ENCODE measurements at places on chromosomes 6 and 20.

DNA sequence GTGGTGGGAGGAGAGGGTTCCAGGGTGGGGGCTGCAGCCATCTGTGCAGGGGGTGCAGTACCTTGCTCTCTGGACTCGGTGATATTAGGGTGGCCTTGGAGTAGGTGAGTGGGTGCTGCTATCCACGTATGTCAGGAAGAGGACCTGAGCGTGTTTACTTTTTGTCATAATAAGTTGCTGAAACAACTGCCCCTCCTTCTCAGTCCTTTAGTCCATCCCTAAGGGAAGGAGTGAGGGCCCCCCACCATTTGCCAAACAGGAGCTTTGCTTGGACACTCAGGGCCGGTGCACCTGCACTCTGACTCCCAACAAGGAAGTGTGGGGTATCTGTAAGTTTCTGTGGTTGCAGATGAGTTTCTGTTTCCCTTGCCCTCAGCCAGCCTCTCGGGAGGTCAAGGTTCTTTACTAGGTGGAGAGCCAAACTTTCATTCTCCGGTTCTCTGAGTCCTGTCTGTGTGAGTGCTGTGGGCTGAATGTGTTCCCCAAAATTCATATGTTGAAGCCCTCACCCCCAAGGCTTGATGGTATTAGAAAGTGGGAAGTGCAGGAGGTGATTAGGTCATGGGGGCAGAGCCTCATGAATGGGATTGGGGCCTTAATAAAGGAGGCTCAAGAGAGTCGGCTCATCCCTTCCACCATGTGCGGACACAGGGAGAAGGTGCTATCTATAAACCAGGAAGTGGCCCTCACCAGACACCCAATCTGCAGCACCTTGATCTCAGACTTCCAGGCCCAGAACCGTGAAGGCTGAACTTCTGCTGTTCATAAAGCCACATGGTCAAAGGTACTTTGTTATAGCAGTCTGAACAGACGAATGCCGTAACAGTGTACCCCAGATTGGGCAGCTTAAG is 19.6 kb upstream of the CCR6 start:
- DNase-seq = no peak

GRCh38 chr6:46265373-46265772 is 94.6 kb upstream of the ENPP5 start:
- DNase-seq = no peak

GRCh38 chr6:147244832-147245231 is 40.6 kb downstream of the STXBP5 start:
- no peak for DNase-seq

GRCh38 chr6:109877028-109878004 is 100.8 kb upstream of the GPR6 start:
- no peak for DNase-seq

GRCh38 chr20:11716239-11716944 is 201.3 kb upstream of the BTBD3 start:
- no peak for DNase-seq

DNA sequence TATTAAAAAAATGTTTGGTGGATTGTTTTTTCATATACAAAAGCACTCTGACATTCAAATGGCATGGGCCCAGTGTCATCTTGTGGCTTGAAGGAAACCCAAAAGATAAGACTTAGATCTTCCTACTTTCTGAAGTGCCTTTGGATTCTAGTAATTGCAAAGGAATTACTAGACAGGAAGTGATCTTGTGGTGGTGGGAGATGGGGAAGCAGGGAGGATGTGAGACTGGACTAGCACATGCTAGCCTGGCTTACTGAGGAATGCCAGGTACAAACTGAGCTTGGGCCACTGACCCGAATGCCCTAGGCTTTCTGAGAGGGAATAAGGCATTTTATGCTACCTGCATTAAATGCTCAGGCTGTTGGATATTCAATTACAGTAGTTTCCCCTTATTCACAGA is 59.0 kb downstream of the AFG1L start:
- DNase-seq = no peak

DNA sequence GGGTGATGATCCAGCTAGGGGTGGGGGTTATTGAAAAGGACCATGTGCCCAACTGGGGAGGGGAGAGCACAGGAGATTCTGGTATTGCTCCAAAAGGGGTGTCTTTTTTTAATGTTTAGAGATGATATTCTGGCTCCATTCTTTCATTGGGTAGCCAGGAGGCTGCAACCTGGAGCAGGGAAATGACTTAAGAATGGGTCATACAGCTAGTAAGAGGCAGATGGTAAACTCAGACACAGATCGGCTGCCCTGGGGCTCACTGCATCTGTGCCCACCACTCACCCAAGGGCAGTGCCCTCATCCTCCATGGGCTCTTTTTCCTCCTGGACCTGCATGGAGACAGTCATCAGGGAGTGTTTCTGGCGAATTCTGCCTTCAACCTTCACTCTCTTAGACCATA is 302.0 kb upstream of the PRDM1 start:
- no peak for DNase-seq

DNA sequence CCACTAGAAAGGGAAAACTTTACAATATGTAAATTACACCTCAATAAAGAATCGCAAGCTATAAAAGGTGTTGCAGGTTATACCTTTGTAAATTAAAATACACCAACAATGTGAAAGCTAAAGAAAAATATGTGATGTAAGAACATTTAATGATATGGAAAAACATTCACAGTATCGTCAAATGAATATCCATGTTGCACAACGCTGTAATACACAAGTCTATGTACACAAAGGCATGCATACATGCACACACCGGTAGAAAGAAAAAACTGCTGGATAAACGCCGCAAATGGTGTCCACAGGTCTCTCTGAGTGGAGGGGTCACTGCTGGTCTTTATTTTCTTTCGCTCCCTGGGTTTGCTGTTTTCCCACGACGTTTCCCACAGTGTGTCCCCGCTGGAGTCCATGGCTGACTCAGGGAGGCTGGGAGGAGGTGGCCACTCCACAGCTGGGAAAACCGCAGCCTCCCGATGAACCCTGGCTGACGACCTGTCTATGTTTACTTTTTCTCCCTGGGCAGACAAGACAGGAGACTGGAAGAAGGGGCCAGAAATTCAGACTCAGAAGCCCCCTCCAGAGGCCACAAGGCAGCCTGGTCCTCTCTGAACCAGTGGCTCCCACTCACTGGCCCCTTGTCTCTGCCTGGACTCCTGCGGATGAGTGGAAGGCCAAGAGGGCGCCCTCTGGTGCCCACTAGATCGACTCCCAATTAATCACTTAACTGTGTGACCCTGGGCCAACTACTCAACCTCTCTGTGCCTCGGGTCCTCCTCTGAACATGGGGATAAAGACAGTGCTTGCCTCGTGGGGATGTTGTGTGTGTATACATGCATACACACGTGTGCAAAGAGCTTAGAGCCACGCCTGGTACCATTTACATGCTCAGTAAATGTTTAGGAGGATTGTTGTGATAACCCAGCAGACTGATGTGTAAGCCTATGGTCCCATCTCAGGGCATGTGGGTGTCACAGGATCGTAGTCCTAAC is 12.8 kb upstream of the BPI start:
- no peak for DNase-seq

GRCh38 chr6:126665551-126665950 is 325.6 kb downstream of the CENPW start:
- DNase-seq = no peak

All from stimulated activated CD4-positive, alpha-beta T cell treated with anti-CD3 and anti-CD28 coated beads, Interleukin-4, amount 100 ng/mL, for 1 hour (primary cell).